ENCODE measurements at places on chromosomes 6 and 20. TPM values are rescaled to one million over a fixed set of nuclear protein-coding genes. Genes with fewer than 3 reads are reported as not detected.

DNA sequence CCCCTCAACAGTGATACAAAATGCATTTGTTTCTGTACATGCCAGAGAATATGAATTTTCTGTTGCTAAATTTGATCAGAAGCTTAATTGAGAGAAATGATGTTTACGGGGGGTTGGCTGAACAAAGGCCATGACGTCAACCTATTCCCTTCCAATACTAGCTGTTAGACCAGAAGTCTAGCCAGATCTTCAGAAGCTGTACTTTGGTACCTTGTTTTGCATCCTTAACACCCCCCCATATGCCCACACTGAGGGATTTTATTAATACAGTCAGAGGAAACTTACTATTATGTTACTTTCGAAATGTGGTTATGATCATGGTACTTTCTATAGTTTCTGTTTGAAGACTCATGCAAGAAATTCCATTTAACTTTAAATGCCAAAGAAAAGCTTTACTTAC lies 3.1 kb downstream of the NCOA7 start:
- no peak for DNase-seq

DNA sequence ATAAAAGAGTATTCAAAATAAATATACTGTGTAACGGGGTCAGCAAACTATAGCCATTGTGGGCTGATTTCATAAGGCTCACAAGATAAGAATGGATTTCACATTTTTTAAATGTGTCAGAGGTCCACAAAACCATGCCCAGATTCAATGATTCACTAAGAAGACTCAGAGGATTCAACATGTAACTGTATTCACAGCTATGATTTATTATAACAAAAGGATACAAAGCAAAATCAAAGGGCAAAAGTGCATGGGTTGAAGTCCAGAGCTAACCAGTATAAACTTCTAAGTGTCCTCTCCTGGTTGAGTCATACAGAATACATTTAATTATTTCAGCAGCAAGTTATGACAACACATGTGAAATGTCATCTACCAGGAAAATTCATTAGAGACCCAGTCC lies 49.2 kb downstream of the TBC1D32 start:
- DNase-seq = no peak

GRCh38 chr6:133242637-133243585 lies 1.8 kb downstream of the EYA4 start:
- DNase-seq = no peak

DNA sequence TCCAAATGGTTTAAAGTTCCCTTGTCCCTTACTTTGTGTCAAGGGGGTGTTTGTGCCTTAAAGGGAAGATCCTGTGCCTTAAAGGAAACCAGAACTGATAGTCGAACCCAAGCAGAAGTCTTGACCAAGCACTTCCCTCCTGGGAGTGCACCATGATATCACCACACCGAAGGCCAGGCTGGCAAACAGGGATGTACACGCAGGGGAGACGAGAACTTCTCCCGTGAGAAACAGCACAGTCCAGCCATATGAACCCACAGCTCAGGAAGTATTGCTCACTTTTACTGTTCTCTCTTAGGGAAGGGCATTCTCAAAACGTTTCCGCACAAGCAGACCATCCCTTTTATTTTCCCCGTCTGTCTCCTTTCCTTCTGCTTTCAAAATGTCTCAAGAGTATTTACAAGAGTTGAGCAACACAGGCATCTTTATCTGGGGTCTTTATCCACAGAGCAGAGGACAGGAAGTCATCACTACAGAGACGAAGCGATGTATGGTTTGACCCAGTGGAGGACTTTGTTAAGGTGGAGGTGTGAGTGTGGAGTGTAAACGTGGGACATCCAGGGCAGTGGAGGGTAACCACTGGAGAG lies 12.8 kb upstream of the SERPINB1 start:
- DNase-seq = no peak

Gene CYP24A1
- not detected for total RNA-seq

Gene PRSS35
- total RNA-seq = 0.34 TPM

All from uterus (tissue), 4 donors.